Cerebellar nuclear complex (tissue), 1 donor: ENCODE measurements at places on chromosomes 7 and 10.

GRCh38 chr10:117135026-117135372 is 3.1 kb downstream of the VAX1 start:
- DNase-seq, result no peak

- no peak for DNase-seq
Measured at GRCh38 chr7:46153583-46153950, 232.5 kb upstream of the IGFBP3 start.

DNA sequence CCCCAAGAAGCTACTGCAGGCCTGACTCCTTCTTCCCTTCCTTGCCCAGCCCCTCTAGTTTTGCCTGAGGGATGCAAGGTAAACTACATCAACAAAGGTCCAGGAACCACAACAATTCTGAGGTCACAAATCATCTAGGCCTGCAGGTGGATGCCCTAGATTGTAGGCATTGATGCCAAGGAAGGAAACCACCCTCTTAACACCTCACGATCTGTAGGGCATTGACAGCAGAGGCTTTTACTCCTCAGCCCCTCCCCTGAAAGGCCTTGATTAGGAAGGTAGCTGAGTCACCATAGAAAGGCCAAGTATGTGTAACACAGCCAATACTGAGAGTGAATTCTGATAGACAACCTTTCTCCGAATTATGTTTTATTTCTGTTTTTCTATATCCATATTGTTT is 46.7 kb upstream of the FAM3C start:
- DNase-seq, result no peak

- no peak for DNase-seq
Measured at GRCh38 chr10:118734475-118734874, 20.3 kb downstream of the CACUL1 start.

GRCh38 chr10:16919121-16919982 is 102.1 kb upstream of the RSU1 start:
- no peak for DNase-seq

DNA sequence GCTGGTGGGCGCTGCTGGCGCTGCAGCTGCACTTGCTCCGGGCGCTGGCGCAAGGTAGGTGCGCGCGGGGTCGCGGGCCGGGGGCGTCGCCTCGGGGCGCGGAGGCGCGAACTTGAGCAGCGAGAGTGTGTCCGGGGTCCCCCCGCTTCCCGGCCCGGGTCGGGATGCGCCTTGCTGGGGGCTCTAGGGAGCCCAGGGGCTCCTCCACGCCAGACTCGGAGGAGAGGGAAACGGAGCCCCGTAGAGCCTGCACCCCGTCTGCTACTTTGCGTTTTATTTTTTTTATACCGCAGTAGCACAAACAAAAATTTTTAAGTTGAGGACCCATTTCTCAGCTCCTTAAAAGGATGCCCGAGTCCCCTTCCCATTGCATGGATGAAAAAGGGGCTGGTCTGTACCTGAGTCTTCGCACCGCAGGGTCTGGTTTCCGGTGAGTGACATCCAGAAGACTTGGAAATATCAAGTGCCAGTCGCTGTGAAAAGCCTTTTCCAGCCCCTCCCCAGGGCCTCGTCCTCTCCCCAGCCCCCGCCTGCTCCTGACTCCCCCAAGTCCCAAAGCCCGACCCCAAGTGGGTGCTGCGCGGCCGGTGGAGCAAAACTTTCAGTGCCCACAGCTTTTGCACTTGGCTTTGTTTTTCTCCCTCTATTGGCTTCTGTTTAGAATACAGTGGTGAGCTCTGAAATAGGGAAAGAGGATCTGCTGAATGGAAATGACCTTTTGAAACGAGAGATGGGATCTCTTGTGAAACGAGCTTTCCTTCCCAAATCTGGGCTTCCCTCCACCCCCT is 973 bp downstream of the SDK1 start:
- DNase-seq, result no peak
